A549 treated with ZK216348 at 1 μM for 4 hours (cell line): ENCODE measurements at places on chromosomes 6 and 20. TPM values are rescaled to one million over a fixed set of nuclear protein-coding genes. Genes with fewer than 3 reads are reported as not detected.

AVP gene
- total RNA-seq = not detected in 5 replicates

ADGRG6 gene
- total RNA-seq = 37.0 to 76.6 TPM (median 63.3 TPM) in 5 replicates

DDX39B gene
- 359 to 433 TPM (median 396 TPM) in 5 replicates for total RNA-seq

MGME1 gene
- 38.7 to 46.6 TPM (median 42.2 TPM) in 5 replicates for total RNA-seq

PPP1R16B gene
- 0.11 to 0.43 TPM (median 0.18 TPM) in 5 replicates for total RNA-seq

HBS1L gene
- total RNA-seq = 28.9 to 35.8 TPM (median 33.5 TPM) in 5 replicates
